Right cardiac atrium (tissue), 5 donors: ENCODE measurements at places on chromosomes 5 and 9. TPM values are rescaled to one million over a fixed set of nuclear protein-coding genes. Genes with fewer than 3 reads are reported as not detected.

DNA sequence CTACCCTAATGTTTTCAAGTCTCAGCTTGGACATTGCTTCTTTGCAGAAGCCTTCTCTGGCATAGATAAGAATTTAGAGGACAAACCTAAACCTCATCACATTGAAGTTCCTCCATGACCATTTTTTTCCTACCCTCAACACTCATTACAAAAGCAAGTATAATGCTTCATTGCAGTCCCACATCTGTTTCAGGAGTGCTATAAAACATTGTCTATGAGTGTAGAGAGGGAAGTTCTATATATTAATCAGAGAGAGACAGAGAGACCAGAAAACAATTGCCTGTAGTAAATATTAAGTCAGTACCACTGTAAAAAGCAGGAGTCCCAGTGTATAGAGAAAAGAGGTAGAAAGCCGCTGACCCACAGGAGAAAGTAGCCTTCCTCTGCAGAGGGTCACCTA, 149.7 kb downstream of the PRELID2 start:
- DNase-seq = no peak

The ZBTB26 gene
- 2.3 TPM for polyA plus RNA-seq

DNA sequence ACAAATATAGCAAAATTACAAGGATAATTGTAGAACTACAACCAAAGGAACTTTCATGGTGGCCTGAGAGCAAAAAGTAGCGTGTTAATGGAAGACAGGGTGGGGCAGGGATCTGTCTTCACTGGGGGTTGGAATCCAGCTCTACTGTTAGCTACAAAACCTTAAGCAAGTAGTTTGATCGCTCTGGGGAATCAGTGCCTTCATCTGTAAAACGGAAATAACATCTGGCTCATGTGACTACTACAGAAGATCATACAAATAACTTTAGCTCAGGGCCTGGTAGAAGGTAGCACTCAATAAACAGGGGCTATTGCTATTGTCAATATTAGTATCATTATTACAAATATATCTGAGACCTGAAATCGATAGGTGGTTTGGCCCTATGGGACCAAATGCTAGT, 40.4 kb downstream of the ZNF608 start:
- no peak for DNase-seq

GRCh38 chr9:86907346-86907745, 40.0 kb downstream of the GAS1 start:
- no peak for DNase-seq

The KCNIP1 gene
- polyA plus RNA-seq = 0.11 TPM

DNA sequence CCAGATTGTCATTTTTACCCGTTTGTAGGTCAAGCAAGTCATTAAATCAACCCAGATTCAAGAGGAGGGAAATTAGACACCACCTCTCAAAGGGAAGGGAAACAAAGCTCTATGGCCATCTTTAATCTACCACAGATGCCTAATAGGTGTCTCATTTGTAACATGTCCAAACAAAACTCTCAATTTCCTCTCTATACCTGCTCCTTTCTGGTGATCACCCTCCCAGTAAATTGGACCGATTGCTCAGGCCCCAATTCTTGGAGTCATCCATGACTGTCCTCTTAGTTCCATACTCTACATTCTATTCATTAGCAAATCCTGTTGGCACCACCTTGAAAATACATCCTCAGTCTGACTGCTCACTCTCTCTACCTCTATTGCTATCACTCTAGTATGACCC, 22.1 kb upstream of the UGCG start:
- no peak for DNase-seq

DNA sequence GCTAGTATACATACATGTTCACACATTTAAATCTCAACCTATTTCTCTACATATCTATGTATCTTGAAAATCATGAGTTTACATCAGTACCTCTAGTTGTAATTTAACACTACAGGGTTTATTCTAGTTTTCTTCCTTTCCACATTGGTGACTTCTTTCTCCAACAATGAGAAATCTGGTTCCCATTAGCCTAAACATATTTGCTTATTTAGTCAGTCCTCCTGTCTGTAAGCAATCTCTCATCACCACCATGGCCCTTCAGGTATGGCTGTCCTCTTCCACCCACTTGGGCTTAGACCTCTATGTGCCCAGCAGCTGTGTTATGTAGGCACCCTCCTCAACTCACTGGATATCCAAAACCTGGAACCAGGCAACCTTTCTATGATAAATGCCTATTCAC, 8.0 kb upstream of the SPATA31D1 start:
- no peak for DNase-seq

DNA sequence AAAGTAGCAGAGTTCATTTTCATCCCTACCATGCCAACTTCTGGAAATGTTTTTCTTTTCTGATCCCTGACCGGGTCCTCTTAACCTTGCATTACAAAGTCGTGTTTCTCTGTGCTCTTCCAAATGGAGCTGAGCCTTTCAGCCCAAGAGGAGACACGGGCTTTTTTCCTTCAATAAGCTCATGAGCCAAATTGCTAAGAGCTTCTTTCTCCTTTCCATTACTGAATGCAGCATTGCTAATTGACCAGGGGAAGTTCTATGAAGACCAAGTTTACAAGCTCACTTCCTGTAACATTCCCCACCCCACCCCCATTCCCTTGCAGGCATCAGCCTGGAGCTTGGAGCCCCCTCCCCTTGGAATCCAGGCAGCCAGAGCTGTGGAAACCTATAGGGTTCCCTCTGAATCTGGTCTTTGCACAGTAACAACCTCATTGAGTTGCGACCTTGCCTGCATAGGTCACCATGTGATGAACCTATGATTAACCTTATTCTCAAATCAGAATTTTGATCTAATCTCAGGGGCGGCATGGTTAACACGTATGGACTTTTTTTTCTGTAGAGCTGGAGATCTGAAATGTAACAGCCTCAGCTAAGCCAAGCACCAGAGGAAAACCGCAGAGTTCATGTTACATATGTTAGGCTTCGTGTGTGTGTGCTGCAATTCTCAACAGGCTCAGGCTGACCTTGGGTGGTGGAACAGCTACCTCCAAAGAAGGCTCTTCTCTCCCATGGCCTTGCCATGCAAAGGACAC, 395.7 kb upstream of the ZNF462 start:
- no peak for DNase-seq

GRCh38 chr9:13614060-13614459, 334.6 kb upstream of the MPDZ start:
- DNase-seq = no peak

GRCh38 chr5:133889271-133889905, 79.0 kb downstream of the C5orf15 start:
- DNase-seq = no peak

DNA sequence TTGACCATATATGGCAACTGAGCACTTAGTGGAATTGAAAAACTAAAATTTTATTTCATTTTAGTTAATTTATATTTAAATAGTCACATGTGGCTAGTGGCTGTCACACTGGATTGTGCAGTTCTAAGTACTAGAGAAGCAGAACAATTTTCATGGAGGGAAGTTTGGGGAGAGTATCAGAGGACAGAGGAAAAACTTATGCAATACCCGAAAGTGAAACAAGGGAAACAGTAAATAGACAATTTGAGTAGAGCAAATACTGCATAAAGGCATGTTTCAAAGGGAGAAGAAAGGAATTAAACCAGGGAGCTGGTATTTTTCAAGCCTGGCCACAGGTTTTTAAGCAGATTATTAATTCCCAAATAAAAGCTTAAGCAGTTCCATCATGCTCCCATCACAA, 590.5 kb upstream of the RORB start:
- DNase-seq = no peak
